Stimulated activated CD8-positive, alpha-beta memory T cell treated with anti-CD3 and anti-CD28 coated beads, Interleukin-4, amount 100 ng/mL, for 4 hours (primary cell): ENCODE measurements at places on chromosomes 1 and 21.

DNA sequence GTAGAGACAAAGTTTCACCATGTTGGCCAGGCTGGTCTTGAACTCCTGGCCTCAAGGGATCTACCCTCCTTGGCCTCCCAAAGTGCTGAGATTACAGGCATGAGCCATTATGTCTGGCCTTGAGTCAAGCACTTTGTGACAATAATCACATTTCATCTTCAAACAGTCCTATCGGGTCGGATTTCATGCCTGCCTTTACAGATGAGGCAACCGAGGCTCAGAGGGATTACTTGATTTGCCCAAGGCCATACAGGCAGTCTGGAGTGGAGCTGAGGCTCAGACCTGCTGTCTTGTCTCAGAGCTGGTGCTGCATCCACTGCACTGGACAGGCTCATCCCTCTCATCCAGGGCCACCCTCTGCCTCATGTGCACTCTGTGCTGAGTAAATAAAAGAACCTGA is 26.6 kb downstream of the FAM151A start:
- no peak for DNase-seq

- no peak for DNase-seq
Observed at GRCh38 chr1:23369335-23370013, at the start of gene ZNF436. TSS of gene ZNF436 (minus strand) at chr1:23369836. CDS start at chr1:23368005, 1,831 bp downstream.

- DNase-seq = no peak
Observed at GRCh38 chr1:175272361-175272760, 79.8 kb upstream of the KIAA0040 start.

GRCh38 chr1:194818674-194819073 is 1632.3 kb upstream of the B3GALT2 start:
- DNase-seq = no peak

DNA sequence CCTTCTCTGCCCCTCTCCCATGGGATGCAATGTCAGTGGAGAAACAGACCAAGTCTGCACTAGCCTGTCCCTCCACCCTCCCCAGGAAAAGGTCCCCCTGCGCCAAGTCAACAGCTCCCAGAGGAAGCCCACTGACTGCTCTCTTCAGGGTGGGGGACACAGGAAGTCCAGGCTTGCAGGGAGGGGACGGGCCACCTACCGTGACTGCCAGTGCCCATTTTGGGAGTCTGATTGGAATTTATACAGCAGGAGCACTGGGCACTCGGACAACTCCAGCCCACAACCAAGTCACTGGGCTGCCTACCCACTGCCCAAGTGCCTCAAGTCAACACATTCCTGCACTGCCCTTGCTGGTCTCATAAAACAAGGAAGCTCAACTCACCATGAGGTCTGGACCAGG is 6.1 kb downstream of the CCNL2 start:
- DNase-seq = no peak

GRCh38 chr1:165162671-165163241 is 193.8 kb downstream of the LMX1A start:
- no peak for DNase-seq

GRCh38 chr21:46392921-46393320 is 65.8 kb upstream of the DIP2A start:
- DNase-seq = no peak

GRCh38 chr1:24932284-24932683 is 2.2 kb upstream of the RUNX3 start:
- DNase-seq = no peak

DNA sequence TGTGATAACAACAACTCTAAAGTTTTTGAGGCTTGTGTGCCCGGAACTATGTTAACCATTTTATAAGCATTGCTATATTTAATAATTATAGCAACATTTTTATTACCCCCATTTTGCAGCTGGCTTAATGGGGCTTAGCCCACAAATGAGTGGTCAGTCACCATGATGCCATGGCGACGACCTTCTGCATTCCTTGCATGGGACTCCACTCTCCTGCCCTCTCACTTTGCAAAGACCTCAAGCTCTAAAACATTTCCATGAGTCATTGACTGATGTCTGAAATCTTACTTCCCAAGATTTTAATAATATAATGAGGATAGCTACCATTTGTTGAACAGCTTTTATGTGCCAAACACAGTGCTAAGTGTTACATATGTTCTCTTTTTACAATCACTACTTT is 15.4 kb downstream of the NGF start:
- no peak for DNase-seq

DNA sequence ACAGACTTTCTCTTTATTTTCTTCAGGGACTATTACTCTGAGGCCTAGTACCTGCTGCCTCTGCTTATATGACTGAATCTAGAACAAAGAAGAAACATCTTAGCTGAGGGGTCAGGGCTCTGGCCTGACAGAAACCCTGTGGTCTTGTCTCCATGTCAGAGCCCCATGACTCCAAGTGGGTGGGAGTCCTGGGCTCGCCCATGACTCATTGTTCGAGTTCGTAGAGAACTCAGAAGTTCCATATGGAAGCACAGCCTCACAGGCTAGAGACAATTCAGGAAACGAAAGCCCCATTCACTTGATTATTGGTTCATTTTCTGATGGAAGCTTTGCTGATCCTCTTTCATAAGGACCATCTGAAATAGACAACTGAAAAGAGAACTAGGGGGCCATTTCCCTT is 73.2 kb downstream of the CD58 start:
- no peak for DNase-seq
